Fibroblast of upper back skin (primary cell): ENCODE measurements at places on chromosomes 11 and 22.

DNA sequence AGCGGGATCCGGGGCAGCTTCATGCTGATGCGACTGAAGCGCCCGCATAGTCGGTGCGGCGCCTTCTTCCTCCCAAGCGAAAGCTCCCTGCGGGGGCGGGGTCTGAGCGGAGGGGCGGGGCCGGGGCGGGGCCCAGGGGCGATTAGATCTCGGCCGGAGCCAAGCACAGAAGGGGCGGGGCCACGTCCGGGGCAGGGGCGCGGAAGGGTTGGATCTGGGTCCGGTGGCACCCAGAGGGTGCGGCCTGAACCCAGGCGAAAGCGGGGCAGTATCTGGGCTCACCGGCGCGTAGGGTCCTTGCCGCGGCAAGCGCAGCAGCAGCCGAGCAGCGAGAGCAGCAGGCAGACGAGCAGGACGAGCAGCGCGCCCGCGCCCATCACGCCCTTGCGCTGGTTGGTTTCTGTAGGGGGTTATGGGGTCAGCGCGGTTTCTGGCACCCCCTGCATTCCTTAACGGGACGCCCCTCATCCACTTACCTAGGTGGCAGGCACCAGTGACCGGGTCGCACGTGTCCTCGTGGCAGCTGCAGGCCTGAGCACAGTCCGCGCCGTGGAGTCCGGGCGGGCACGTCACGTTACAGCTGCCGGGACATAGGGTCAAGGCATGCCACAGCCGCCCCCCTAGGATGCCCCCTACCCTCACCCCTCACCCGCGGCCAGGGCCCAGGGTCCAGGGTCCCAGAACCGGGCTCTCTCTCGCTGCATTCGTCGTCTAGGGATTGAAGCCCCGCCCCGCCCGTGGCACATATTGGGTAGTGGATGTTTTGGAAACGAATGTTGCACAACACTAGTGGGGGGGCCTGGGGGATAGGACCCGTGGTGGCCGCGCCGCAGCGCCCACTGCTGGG lies 8.1 kb downstream of the SCARF2 start:
- DNase-seq = no peak

DNA sequence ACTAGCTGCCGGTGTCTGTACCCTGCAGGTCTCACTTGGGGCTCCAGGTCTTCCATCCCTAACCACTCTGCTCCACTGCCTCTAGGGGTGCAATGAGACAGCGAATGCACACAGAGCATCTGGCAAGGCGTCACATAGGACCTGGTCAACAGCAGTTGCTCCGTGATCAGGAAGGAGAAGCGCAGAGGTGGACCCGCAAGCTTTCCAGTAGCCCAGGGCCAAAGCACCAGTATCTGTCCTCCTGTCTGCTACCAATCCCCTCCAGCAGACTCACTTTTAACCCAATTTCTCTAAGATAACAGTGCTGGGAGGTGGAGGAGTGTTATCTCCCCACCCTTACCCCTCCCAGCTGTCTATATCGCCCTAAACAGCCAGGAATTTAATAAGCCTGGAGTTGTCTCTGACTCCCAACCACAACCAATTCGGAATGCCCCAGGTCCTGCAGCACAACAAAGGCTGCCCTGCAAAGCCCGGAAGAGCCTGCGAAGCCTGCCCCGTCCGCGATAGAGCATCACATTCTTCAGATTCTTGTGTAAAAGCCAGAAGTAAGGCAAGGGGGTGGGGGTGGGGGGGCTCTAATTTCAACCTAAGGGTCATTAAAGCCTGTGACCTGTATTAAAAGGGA lies 19.3 kb downstream of the MYH9 start:
- DNase-seq = peak; percentile 91

DNA sequence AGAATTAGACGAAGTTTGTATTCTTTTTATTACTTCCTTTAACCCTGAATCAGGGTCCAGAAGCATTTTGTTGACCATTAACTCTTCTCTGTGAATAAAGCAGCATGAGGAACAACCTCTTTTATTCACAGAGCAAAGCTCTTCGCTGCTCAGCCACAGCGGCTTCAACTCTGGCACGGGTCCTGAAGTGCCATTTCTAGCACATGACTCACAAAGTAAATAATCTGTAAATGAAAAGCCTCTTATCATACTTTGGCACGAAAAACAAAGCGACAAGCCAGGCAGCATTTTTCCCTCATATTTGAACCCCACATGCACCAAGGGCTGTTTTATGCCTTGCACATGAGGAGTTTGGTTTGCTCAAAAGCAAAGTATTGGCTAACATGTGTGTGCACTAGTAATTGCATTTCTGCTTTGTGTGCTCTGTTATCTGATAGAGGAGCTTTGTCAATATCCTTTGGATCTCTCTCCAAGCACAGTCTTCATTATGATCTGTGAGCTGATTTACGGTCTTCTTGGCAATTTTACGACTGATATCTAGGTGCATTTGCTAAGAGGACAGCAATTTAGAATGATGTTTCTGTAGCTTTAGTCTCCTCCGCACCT lies 33.0 kb upstream of the APOBEC3A start:
- peak; percentile 90 for DNase-seq

- no peak for DNase-seq
Measured at GRCh38 chr11:18700375-18700774, 1.8 kb downstream of the TMEM86A start.

GRCh38 chr11:123454060-123454651 lies 24.1 kb downstream of the GRAMD1B start:
- DNase-seq = no peak

- no peak for DNase-seq
Measured at GRCh38 chr22:46113110-46113909, 37.0 kb upstream of the PPARA start.

DNA sequence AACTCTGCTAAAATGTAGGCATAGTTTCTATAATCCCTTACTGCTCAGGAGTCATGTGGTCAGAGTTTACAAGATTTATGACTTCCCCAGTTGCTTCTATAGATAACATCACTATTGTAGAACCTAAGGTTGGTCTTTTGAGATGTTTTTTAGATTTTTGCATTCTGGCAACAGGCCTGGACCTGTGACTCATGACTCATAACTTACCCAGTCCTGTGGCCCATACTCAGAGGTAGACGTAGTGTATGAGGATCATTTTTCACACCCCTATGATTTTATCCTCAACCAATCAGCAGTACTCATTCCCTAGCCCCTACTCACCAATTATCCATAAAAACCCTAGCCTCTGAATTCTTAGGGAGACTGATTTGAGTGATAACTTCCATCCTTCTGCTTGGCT lies 384.4 kb upstream of the DDI1 start:
- DNase-seq = peak; percentile 77

DNA sequence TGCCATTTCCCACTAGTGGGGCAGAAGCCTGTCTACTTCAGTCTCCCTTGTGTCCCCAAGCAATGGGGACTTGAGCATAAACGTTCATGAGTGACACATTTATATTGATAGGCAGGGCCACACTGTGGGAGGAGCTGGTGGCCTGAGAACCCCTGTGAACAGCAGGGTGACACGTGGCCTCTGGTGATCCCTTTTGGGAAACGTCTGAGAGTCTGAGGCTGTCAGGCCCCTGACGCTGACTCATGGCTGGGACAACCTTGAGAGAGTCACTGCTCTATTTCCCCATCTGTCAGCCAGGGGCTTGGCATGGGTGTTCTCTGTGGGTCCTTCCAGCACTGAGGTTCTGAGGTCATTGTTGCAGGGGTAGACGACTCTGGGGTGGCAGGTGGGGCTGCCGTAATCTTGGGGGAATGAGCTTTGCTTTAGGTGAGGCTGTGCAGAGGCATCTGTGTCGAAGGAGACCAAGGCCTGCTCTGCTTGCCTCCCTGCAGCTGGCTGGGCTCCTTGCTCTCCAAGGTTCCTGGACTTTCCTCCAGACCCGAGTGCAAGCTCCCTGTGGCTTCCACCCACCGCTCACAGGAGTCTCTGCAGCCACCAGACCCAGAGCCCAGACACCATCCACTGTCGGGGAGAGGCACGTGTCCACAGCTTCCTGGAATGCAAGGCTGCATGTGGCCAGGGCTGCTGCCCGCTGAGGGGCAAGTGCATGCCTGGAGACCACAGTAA lies 54.7 kb downstream of the SMIM38 start:
- no peak for DNase-seq

- no peak for DNase-seq
Measured at GRCh38 chr11:99568808-99569207, 548.1 kb downstream of the CNTN5 start.

DNA sequence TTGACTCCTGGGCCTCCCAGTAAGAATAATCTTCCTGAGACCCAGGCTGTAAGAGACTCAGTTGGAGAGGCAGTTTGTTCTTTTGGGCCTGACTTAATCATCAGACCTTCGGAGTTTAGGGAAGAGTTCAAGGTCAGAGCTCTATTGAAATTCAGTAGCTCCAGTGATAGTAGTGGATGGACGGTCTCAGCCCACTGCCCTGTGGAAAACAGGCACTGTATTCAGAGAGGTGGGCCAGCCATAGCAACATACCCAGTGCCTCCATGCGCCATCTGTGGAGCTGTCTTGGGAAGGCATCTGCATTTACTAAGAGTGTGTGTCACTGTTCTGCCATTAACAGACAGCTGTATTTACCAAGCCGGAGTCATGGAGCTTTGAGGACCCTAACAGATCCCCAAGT lies 2.9 kb downstream of the SMARCB1 start:
- DNase-seq = no peak

GRCh38 chr11:115344846-115345245 lies 159.4 kb downstream of the CADM1 start:
- no peak for DNase-seq

DNA sequence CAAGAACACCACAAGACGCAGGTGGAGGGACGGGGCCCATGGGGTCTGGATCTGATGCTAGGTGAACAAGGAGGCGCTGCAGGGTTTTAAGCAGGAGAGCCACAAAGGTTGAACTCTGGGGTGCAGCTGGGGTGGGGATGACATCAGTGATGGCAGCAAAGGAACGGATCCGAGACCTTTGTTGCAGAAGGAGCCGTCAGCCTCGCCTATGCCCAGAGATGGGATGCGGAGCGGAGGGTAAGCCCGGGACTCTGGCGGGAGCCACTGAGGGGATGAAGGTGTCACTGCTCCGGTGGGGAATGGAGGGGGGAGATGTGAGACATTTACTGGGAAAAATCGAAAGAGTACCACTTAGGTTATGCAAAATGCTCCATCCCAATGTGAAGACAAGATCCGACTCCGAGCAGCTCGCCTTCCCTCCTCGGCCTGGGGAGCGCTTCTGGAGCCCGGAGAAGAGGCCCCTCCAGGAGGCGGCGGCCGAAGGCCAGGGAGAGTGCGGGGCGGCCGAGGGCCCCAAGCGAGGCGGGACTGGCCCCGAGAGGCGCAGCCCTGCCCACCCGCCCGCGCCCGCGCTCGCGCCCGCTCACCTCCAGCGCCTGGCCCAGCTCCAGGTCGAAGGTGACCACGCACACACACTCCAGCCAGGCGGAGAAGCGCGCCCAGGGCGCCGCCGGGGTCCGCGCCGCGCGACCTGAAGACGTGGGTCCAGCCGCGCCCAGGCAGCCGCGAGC lies 422 bp downstream of the DENND6B start:
- DNase-seq = no peak

- no peak for DNase-seq
Measured at GRCh38 chr22:36901411-36902142, 11.9 kb upstream of the CSF2RB start.

DNA sequence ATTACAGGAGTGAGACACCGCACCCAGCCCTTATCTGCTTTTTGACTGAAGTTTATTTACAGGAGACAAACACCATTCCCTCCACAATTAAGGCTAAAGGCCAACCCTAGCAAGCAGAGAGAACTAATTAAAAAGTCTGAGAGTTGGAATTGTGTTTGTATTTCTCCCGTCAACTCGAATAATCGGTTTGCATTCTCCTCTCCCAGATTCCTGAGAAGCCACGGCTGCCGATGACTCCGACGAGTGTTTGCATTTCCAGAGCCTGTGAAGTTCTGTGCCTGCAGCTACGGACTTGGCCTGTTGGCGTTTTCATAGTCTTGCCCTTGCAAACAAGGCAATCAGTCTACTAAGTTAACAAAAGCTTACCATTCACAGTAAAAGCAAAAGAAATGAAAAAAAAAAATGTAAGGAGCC lies 73.2 kb upstream of the NUP50 start:
- peak; percentile 19 for DNase-seq

DNA sequence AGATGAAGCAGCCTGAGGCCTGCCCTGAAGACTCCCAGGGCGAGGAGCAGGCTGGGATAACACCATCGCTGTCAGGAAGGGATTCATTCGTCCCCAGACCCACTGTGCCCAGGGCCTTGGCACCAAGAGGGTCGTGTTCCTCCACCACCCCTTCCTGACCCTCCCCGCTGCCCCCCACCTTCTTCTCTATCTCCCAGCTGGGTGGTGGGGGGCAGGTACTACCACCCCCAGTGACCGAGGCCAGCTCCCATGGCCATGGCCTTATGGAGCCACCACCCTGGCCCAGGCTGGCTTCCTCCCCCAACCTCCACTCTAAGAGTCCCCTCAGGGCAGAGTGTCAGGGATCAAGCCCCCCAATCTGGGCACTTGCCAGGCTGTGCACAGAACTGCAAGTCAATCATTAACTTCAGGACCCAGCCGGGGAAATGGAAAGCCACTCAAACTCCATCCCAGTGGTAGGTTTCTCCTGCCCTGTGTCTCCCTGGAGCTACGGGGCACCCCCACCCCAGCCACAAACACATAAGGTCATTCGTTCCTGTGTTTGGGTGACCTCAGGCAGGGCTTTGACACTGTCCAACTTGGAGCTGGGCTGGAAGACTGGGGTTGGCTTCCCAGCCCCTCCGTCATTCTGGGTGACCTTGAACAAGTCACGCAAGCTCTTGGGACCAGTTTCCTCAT lies 33.3 kb upstream of the WNT11 start:
- DNase-seq = no peak

DNA sequence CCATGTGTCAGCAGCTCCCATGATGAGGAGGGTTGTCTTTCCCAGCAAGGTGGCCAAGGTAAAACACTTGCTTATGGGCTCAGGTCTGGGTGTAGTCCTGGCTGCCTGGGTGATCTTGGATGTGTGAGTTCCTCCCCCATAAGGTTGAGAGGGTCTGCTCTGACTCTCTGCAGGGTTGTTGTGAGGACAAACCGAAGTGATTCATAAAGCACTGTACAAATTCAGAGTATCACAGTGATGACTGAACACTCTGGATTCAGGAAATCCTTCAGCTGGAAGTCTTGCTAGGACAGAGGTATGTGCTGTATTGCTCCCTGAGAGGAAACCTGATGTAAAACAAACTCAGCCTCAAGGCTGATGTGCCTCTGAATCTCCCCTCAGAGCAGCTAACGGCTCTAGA lies 220.9 kb upstream of the PITPNB start:
- peak; percentile 94 for DNase-seq

DNA sequence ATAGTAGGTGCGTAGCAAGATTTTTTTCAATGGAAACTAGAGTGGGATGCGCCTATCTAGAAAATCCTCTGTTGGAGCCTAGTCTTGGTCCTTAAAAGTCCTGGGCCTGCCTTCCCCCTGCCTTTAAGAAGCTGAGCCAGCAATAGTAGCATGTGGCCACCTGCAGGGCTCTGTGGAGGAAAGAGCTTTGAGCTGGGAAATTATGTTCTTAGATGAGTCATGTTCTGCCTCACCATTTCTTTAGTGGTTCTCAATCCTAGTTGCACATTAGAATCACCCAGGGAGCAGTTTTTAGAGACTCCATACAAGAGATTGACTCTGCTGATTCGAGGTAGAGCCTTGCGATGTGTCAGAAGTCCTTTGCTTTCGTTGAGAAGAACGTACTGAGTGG lies 133.5 kb downstream of the COMMD9 start:
- DNase-seq = peak; percentile 72

GRCh38 chr11:6351782-6352382 lies 31.6 kb upstream of the CAVIN3 start:
- DNase-seq = no peak
